ENCODE measurements at places on chromosomes 3 and 15.
A peak's percentile ranks its signal among the peaks of the same experiment; 100 is the strongest.

- no peak for DNase-seq
These were observed 25.3 kb downstream of the CHDH start for GRCh38 chr3:53820756-53821580.

DNA sequence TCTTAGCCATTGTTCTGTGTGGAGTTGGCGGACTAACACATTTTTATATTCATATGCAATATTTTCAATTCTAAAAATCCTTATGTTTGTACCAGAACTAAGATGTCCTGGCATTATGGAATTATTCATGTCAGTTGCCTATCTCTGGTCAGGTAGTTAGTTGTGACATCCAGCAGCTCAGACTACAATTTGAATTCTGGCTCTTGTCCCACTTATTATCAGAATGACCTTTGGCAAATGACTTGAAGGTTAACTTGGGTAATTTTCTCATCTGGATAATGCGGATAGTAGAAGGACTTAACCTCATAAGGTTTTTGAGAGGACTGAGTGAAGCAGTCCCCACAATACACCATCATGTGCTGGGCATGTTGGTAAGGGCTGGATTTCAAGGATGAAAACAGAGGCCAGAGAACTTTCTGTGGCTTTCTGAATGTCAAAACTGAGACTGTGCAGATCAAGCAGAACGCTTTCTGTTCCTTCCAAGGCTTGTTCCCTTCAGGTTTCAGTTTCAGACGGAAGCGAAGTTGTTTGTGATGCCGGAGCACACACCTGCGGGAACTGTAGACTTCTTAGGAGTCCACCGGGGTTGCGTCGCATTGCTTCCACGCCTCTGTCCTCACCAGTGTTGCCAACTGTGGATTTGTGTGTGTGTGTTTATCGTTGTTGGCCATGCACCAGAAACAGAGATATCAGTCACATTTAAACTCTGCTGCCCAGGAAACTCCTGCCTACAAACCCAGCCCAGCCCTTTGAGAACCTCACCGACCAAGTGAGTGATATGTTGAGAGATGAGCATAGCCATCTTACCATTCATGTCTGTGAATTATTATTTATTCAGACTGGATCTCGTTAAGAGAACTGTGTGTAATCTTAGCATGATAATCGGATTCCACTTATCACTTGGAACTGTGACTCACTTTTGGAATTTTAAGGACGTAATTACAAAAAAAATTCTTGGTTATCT is 76.0 kb downstream of the PTPRG start:
- DNase-seq = no peak

DNA sequence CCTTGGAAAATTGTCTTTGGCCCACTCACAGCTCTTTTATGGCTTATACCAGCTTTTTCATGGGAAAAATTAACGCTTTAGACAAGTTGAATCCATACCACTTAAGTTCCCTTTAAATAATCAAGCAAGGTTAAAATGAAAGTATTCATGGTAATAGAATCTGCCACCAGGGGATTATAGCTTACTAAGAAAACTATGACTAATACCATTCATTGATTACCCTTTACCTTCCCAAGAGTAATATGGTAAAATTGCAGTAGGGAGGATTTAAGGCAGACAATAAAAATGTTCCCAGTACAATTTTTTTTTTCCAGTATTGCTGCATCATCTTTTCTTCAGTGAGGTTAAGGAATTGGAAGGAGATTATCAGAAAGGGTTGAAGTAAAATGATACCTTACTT is 641.1 kb upstream of the NAALADL2 start:
- no peak for DNase-seq

GRCh38 chr3:99069973-99070372 is 168.5 kb upstream of the DCBLD2 start:
- DNase-seq = no peak

DNA sequence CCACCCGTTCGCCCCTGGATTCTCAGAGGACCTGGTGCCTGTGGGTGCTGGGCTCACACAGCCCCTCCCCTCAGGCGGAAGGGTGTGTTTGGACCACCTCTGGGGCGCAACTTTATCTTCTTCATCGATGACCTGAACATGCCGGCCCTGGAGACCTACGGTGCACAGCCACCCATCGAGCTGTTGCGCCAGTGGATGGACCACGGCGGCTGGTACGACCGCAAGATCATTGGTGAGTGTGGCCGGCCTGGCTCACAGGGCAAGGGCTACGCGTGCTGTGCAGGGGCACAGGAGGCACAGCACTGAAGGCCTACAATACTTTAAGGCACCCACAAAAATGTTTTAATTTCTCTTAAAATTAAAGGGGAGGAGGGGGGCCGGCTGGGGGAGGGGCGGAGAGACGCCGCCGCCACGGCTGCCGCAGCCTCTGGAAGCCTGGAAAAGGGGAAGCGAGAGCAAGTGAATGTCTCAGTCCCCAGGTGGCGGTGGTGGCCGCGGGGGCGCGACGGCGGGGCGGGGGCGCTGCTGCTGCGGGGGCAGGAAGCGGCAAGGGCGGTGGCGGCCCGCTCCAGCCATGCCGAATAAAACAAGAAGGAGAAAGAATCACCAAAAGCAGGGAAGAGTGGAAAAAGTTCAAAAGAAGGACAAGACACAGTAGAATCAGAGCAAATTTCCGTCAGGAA is 56.8 kb downstream of the DNAH1 start:
- DNase-seq = no peak

DNA sequence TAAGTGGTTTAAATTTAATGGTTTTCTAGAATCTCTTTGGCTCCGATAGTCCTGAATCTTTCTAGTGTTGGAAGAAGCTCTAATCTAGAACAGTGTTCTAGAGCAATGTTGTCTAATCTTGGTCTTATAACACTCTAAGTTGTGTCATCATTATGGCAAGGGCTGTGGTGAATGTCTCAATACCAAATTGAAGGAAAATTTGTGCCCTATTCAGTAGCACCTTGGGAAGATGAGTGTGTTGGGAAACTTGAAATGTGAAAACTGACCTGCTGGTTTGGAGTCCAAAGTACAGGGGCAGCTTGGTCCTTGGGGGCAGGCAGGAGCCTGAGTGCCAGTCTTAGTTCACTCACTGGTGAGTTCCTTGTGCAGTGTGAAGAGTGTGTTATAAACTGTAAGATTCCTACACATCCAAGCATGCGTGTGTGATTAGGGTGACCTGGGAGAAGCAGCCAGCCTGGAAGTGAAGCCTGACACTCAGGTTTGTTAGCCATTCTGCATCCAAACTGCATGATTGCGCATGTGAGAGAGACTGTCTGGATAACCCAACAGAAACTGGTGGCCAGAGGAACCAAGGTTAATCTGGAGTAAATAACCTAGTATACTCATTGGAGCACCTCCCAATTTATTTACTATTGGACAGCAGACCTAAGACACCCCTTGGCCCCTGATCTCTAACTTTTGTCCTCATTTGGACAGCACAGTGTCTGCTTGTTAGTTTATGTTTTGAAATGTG is 14.6 kb downstream of the ZNF592 start:
- no peak for DNase-seq

DNA sequence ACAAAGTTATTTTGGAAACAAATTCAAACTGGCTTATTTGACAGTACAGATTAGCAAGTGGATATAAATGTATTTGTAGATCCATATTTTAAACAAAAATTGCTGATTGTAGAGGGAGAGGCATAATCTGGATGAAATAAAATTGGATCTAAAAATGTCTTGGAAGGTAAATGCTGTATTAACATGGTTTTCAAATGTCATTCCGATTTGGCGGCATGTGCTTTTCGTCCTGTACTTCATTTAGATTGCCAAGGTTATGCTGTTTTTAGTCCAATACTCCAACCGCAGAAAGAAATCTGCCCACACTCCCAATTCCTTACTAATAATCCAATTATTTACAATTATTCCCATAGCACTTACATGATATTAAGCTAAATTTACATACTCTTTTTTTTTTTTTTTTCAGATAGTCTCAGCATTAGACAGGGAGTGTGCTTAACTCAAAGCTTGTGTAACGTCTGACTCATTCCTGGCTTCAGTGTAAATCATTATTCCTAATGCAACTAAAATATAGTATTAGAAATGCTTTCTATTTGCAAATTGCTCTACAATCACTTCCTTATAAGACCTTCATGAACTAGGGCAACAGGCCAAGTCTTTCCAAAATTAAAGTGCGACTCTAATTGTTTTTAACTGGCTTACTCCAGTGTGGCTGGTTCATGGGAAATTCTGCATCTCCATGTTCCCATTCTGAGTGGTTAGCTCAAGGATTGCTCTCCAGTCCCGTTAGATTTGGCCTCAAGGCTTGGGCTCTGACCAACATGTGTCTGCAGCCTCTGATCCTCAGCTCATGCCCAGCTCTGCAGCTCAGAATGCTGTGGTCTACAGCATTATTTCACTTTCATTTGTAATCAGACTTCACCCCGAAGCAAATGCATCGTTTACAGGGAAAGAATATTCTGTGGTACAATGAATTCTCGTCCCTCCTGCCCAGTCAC is 103.9 kb downstream of the FBN1 start:
- DNase-seq = no peak

DNA sequence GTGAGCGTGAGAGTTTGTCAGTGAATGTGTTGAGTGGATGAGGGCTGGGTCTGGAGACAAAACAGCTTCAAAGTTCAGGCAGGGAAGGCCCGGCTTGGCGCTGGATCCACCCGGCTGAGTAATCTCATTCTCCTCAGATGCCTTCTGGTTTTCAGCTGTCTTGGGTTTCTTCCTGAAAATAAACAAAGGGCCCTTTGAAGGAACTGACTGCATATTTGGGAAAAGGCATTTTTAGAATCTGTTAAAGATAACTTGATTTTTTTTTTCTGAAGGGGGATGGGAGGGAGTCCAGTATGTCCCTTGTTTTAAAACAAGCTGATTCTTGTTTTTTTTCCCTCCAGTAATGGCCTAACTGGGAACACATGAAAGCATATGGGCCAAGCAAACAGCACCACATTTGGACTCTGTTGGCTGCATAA is 86.4 kb downstream of the TIGIT start:
- no peak for DNase-seq

- no peak for DNase-seq
These were observed 157.6 kb downstream of the NFKBIZ start for GRCh38 chr3:102006812-102007485.

DNA sequence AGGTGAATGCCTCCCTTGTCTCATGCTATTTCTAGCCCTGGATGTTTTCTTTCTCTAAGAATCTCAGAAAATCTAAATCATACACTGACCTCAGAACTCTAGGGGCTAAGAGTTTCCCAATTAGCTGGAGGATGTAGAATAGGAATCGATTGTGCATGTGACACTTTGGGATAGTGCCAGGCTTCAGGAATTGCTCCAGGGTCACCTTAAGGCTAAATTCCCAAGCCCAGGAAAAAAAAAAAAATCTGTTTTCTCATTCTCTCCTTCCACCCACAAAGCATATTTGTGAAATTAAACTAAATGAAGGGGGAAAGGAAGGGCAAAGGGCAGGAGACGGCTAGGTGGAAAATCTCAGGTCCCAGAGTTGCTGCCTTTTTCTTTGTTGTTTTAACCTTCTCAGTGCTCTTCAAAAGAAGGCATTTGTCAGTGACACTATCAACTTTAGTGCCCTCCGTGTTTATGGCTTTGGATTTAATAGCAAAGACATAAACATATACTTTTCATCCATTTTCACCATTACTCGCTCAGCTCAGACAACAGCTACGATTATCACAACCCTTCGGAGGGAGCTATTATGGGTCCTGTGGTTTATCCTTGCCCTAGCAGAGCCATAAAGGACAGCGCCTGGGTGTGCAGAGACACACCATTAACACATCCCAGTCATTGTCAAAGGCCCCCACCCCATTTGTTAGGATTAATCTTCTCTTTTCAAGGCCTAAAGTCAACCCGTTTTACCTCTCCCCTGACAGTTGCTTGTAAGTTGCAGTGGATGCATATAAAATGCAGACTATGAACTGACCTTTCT is 271.7 kb downstream of the PDZRN3 start:
- DNase-seq = no peak

DNA sequence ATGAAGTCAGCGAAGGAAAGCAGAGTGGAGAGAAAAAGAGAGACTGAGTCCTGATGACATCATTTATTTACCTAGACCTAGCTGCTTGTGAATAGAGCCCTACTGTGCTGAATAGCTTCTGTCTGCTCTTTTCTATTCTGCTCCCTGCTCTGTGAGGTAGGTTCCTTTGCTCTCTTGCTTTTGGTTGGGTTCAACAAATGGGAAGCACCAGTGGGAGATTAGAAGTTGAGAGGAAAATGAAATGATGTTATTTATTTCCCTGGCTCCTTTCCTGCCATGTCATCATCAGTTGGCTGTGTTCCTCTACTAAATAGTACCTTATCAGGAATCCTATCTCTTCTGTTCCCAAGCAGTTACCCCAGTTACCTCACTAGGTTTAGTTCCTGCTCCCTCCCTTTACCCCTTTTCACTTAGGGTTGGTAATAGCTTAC is 23.5 kb downstream of the DTWD1 start:
- DNase-seq = no peak

DNA sequence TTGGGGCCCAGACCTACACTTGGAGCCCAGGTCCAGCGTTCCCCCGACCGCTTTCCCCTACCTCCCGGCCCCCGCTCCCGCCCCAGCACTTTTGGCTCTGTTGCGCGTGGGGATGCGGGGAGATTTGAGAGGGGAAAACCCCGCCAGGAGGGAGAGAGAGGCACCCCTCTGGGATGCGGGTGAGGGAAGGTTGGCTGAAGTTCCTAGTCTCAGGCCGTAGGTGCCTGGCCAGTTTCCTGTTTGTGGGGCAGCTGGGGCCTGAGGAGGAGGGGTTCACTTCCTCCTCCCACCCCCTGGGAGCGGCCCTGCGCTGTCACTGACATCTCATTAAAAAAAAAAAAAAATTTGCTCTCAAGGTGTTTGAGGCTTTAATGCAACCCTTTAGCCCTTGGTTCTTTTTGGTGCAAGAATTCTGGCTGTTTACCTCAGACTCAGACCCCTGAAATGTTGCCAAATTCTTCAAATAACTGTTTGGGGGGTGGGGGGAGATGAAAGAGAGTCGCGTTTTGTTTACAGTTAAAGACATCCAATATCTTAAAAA is 2.6 kb downstream of the FAM43A start:
- peak; percentile 36 for DNase-seq

GRCh38 chr3:8845641-8846040 is 76.2 kb upstream of the OXTR start:
- DNase-seq = no peak

- DNase-seq = no peak
These were observed 72.3 kb upstream of the ZNF280D start for GRCh38 chr15:56805466-56806147.

DNA sequence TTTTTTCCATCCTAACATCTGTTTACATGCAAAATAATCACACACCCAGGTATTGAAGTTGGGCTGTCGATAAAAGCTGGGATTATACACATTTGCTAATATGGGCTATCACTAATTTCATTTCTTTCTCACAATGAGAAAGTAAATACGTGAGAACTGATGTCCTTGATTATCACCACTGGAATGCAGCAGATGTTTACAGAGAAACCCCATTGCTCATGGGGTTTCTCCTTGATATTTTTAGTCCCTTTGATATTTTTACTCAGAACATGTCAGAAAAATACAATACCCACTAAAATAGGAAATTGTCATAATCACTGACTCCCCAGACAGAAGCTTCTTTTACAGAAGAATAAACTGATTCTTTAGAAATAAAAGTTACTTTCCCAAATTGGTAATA is 535.1 kb upstream of the CCDC54 start:
- no peak for DNase-seq

All from activated gamma-delta T cell treated with Interleukin-2 at 50 U/mL for 16 hours (primary cell).